ENCODE measurements at places on chromosomes 12 and 14. TPM values are rescaled to one million over a fixed set of nuclear protein-coding genes. Genes with fewer than 3 reads are reported as not detected.

Gene SRRM4
- total RNA-seq = not detected

Gene CSRP2
- total RNA-seq = 12.6 TPM

Gene REP15
- total RNA-seq = 0.39 TPM

Gene PTCSC3
- total RNA-seq = not detected

Gene UNC79
- total RNA-seq = 2.0 TPM

DNA sequence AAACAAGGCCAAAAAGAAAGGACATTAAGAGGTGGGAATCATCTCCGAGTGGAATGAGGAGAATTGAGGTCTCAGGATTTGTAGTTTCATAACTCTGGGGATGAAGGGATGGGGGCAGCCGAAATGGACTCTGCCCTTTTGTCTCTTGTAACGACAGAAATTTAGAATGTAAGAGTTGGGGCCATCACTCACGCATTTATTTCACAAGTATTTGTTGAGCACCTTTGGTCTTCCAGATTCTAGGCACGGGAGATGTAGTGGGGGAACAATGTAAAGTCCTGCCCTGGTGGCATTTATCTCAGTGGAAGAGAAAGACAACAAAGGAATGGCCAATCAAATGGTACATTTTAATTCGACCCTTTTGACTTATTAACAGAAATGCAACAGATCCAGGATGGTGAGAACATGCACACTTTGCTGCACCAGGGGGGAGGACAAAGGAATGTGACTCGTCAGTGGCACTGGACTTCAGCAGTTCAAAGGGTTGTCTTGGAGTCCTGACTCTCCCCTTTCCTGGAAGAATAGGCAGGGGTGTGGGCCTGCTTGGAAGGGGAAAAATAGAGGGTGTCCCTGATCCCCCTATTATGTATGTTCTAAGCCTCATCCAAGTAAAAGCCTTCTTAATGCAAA is 102.0 kb downstream of the TMEM30B start:
- no peaks in the 10 kb centered on the region for H3K36me3 ChIP-seq
- H3K27ac ChIP-seq = no peak overlapping the region
- no peaks in the 10 kb centered on the region for H3K4me1 ChIP-seq
- H3K4me3 ChIP-seq = no peak overlapping the region

DNA sequence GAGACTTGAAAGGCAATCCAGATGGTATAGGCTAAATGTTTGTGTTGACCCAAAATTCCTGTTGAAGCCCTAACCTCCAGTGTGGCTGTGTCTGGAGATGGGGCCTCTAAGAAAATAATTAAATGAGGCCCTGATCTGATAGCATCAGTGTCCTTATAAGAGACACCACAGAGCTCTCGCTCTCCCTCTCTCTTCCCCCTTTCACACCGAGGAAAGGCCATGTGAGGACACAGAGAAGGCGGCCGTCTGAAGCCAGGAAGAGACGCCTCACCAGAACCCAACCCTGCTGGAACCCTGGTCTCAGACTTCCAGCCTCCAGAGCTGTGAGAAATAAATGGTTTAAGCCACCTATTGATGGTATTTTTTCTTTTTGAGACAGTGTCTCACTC is 87.5 kb downstream of the SCARB1 start:
- DNase-seq = no peak
- no peak overlapping the region for H3K27ac ChIP-seq
- no peaks in the 10 kb centered on the region for H3K4me1 ChIP-seq
- H3K27me3 ChIP-seq = no peaks in the 10 kb centered on the region
- no peaks in the 10 kb centered on the region for H3K36me3 ChIP-seq

DNA sequence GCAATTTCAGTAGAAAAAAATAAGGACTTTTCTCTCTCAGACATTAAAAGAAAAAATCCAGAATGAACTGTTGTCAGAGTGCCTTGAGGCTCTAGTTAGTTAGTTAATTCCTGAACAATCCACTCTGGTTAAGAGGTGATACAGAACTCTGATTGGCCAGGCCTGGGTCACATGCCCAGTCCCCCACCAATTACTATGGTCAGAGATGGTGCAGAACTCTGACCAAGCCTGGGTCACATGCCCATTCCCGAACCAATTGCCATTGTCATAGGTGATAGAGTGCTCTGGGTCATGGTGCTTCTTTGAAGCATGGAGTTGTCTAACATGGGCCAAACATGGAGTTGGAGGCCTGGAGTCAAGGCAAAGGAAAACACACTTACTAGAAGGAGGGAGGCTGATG is 11.1 kb upstream of the MYO1H start:
- H3K4me1 ChIP-seq = no peaks in the 10 kb centered on the region
- H3K36me3 ChIP-seq = no peaks in the 10 kb centered on the region
- DNase-seq = no peak
- H3K27ac ChIP-seq = no peak overlapping the region
- H3K27me3 ChIP-seq = no peaks in the 10 kb centered on the region
- H3K4me3 ChIP-seq = no peak overlapping the region

DNA sequence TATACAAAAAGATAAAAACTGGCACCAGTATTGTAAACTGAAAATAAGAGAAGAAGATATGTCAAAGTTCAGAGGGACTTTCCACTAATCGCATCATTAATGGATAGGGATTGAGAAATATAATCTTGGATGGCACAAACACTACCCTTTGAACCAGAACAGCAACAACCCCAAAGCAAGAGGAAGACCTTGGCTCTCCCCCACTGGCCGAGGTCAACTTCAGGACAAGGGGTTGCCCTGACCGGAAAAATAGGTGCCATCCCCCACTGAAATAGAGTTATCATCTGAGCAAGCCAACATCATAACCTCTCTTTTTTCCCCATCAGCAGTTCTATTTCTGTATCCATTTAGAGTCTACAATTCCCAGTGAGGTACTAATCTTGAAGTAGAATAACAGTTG is 72.4 kb upstream of the PCED1B start:
- H3K36me3 ChIP-seq = no peaks in the 10 kb centered on the region
- H3K4me1 ChIP-seq = no peaks in the 10 kb centered on the region
- no peak overlapping the region for H3K4me3 ChIP-seq
- DNase-seq = no peak
- no peaks in the 10 kb centered on the region for H3K27me3 ChIP-seq
- H3K27ac ChIP-seq = no peak overlapping the region

- no peak overlapping the region for H3K4me3 ChIP-seq
- H3K4me1 ChIP-seq = peaks cover 34% of the 10 kb centered on the region
- no peak for DNase-seq
- no peaks in the 10 kb centered on the region for H3K36me3 ChIP-seq
- no peaks in the 10 kb centered on the region for H3K27me3 ChIP-seq
- H3K27ac ChIP-seq = no peak overlapping the region
Observed at GRCh38 chr14:100409651-100410050, 86.5 kb downstream of the SLC25A47 start.

GRCh38 chr12:107372229-107372658 is 278.9 kb upstream of the CRY1 start:
- H3K4me1 ChIP-seq = no peaks in the 10 kb centered on the region
- H3K36me3 ChIP-seq = no peaks in the 10 kb centered on the region
- H3K27ac ChIP-seq = no peak overlapping the region
- DNase-seq = no peak

DNA sequence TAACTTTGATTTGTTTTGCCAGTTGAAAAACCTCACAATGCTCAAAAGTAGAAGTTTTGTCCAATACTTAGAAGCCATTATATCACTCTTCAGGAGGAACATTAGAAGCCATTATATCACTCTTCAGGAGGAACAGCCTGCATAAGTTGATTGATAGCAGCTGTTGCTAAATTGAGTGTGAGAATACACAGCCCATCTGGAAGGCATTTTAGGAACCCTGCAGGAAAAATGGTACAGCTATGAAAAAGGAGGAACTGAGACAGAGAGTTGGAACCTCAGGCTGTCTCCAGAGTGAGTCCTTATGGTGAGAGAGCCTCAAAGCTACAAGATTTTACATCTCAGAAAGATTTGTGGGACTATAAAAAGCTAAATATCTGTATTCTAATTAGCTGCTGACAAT is 207.0 kb downstream of the MYRFL start:
- H3K27me3 ChIP-seq = peaks cover 2% of the 10 kb centered on the region
- H3K36me3 ChIP-seq = no peaks in the 10 kb centered on the region
- H3K4me3 ChIP-seq = no peak overlapping the region
- no peak for DNase-seq

DNA sequence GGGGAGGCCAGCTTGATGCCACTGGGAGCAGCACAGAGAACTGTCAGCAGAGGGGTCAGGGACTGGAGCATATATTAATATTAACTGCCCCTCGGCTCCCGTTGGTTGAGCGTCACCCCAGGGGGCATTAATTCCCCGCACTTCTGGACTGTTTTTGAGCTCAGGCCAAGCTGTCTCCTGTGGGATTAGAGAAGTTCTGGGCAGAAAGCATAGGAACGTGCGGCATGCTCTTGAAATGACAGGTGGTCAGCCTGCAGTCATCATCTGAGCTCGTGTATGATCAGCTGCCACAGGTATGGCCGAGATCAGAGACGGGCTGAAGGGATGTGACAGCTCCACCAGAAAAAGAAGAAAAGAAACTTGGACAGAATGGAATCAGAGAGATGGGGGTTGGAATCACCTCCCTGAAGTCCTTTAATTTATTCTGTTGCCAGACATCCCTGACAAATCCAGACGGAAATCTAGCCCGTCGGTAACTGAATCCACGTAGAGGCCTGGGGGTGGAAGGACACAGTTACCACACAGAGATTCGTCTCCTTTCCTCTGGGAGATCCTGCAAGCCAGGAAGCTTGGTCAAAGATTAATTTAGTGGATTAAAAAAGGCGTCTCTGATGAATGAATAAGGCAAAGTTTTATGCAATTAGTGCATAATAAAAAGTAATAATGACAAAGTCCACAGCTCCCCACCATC is 23.6 kb downstream of the NR1H4 start:
- no peak overlapping the region for H3K27ac ChIP-seq
- DNase-seq = no peak
- no peaks in the 10 kb centered on the region for H3K36me3 ChIP-seq
- no peak overlapping the region for H3K4me3 ChIP-seq
- no peaks in the 10 kb centered on the region for H3K4me1 ChIP-seq

DNA sequence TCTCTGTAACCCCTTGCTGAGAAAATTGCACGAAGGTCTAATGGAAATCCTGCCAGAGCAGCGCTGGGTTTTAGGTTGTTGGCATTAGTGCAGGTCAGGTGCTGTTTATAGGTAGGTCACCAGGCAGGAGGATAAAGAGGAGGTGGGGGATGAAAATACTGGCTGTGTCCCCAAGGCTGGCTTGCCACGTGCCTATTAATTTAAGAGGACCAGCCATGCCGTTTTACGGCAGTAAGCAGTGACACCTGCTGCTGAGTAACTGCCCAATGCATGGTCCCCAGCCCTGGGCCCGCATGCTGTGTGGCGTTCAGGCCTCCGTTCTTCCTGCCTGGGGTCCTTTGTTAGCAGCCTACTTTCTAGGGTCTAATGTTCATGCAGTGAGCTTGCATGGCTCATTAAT is 67.2 kb downstream of the WDR20 start:
- H3K27me3 ChIP-seq = no peaks in the 10 kb centered on the region
- peak overlapping the region; percentile 3 for H3K27ac ChIP-seq
- H3K4me1 ChIP-seq = peaks cover 10% of the 10 kb centered on the region

GRCh38 chr12:6067152-6067916 is 57.1 kb downstream of the VWF start:
- no peaks in the 10 kb centered on the region for H3K36me3 ChIP-seq
- DNase-seq = no peak
- no peak overlapping the region for H3K27ac ChIP-seq
- H3K4me1 ChIP-seq = no peaks in the 10 kb centered on the region
- no peaks in the 10 kb centered on the region for H3K27me3 ChIP-seq

- H3K4me1 ChIP-seq = no peaks in the 10 kb centered on the region
- H3K36me3 ChIP-seq = no peaks in the 10 kb centered on the region
- no peak overlapping the region for H3K4me3 ChIP-seq
- no peak for DNase-seq
Observed at GRCh38 chr14:71523630-71524319, 408.5 kb upstream of the RGS6 start.

GRCh38 chr14:94615823-94616570 is 3.8 kb downstream of the SERPINA3 start:
- H3K27ac ChIP-seq = no peak overlapping the region
- peak overlapping the region; percentile 25 for H3K4me3 ChIP-seq
- DNase-seq = no peak
- H3K27me3 ChIP-seq = no peaks in the 10 kb centered on the region
- H3K36me3 ChIP-seq = peaks cover 7% of the 10 kb centered on the region
- H3K4me1 ChIP-seq = peaks cover 9% of the 10 kb centered on the region

- no peak overlapping the region for H3K27ac ChIP-seq
- H3K4me1 ChIP-seq = peaks cover 3% of the 10 kb centered on the region
- no peak overlapping the region for H3K4me3 ChIP-seq
- no peaks in the 10 kb centered on the region for H3K27me3 ChIP-seq
- H3K36me3 ChIP-seq = peaks cover 3% of the 10 kb centered on the region
Observed at GRCh38 chr14:102047808-102048540, 38.9 kb downstream of the HSP90AA1 start.

- no peaks in the 10 kb centered on the region for H3K27me3 ChIP-seq
- H3K4me3 ChIP-seq = no peak overlapping the region
- H3K27ac ChIP-seq = no peak overlapping the region
- peaks cover 9% of the 10 kb centered on the region for H3K4me1 ChIP-seq
Observed at GRCh38 chr14:31194661-31195060, 12.9 kb downstream of the HECTD1 start.

GRCh38 chr12:94100990-94101737 is 47.2 kb upstream of the PLXNC1 start:
- H3K27ac ChIP-seq = no peak overlapping the region
- H3K27me3 ChIP-seq = no peaks in the 10 kb centered on the region
- no peaks in the 10 kb centered on the region for H3K36me3 ChIP-seq
- peak overlapping the region; percentile 49 for H3K4me3 ChIP-seq

DNA sequence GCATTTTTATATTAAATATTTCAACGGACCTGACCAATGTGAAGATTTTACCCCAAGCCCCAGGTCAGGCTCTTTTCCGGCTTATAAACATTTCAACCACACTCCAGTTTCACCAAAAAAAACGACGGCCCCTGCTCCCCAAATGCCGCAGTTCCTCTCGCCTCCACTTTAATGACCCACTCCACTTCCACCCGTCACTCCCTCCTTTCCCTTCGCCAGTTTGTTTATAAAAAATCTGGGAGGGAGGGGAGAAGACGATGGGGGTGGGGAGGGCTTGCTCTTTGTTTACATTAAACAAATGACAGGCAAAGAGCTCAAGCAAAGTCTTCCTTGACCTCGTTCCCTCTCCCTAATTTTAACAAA is 5.4 kb downstream of the SIX6 start:
- H3K4me3 ChIP-seq = peak overlapping the region; percentile 27
- H3K36me3 ChIP-seq = no peaks in the 10 kb centered on the region
- H3K27ac ChIP-seq = no peak overlapping the region
- no peak for DNase-seq

- H3K36me3 ChIP-seq = no peaks in the 10 kb centered on the region
- H3K27me3 ChIP-seq = no peaks in the 10 kb centered on the region
- H3K4me1 ChIP-seq = no peaks in the 10 kb centered on the region
- no peak for DNase-seq
Observed at GRCh38 chr12:96140174-96140573, 54.0 kb upstream of the ELK3 start.

DNA sequence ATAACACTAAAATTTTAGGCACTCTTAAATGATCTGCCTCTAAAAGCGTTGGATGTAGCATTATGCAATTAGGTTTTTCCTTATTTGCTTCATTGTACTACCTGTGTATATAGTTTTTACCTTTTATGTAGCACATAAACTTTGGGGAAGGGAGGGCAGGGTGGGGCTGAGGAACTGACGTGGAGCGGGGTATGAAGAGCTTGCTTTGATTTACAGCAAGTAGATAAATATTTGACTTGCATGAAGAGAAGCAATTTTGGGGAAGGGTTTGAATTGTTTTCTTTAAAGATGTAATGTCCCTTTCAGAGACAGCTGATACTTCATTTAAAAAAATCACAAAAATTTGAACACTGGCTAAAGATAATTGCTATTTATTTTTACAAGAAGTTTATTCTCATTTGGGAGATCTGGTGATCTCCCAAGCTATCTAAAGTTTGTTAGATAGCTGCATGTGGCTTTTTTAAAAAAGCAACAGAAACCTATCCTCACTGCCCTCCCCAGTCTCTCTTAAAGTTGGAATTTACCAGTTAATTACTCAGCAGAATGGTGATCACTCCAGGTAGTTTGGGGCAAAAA is 4.1 kb downstream of the CDKN1B start:
- DNase-seq = no peak
- peaks cover 24% of the 10 kb centered on the region for H3K4me1 ChIP-seq
- no peak overlapping the region for H3K4me3 ChIP-seq
- no peaks in the 10 kb centered on the region for H3K27me3 ChIP-seq
- H3K27ac ChIP-seq = no peak overlapping the region
